Hematopoietic multipotent progenitor cell treated with erythropoietin and hydrocortisone succinate and interleukin-3 and kit ligand, for 15 days (in vitro differentiated cells): ENCODE measurements at places on chromosomes 7 and 10.

DNA sequence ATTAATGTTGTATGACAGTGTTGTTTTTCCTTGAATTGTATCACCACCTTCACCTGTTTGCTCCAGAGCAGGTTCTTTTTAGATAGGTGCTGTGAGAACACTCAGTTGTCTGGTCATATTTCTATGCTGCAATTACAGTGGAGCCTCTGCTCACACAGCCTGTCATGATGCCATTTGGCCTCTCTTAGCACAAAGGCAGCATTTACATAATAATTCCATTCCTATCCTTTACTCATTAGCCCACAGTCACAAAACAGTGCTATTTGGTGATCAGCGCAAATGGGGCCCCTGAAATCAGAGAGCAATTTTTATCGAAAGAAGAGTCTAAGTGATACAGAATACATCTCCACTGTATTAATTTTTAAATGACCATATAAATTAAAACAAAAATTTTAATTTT is 13.8 kb upstream of the DGKI start:
- no peak for DNase-seq

DNA sequence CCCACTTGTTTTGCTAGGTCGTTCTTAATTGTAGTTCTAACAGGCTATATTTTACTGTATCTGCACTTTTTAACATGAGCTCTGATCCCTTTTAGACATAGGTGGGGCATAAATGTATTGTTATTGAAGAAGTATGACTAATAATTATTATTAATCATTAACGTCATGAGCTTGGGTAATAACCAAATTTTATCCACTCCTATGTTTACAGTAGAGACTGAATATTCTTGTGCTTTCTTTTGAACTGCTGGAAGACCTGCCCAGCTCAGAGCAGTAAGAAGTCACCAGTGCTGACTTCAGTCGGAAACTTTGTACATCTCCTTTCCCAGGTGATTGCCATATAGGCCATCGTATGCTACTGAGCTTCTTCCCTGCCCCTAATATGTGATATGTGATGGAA is 18.7 kb downstream of the PKD2L1 start:
- DNase-seq: no peak

- DNase-seq: no peak
Measured at GRCh38 chr10:15360566-15360965, 10.5 kb downstream of the FAM171A1 start.

- DNase-seq: no peak
Measured at GRCh38 chr10:3294919-3295581, 122.5 kb upstream of the PITRM1 start.

DNA sequence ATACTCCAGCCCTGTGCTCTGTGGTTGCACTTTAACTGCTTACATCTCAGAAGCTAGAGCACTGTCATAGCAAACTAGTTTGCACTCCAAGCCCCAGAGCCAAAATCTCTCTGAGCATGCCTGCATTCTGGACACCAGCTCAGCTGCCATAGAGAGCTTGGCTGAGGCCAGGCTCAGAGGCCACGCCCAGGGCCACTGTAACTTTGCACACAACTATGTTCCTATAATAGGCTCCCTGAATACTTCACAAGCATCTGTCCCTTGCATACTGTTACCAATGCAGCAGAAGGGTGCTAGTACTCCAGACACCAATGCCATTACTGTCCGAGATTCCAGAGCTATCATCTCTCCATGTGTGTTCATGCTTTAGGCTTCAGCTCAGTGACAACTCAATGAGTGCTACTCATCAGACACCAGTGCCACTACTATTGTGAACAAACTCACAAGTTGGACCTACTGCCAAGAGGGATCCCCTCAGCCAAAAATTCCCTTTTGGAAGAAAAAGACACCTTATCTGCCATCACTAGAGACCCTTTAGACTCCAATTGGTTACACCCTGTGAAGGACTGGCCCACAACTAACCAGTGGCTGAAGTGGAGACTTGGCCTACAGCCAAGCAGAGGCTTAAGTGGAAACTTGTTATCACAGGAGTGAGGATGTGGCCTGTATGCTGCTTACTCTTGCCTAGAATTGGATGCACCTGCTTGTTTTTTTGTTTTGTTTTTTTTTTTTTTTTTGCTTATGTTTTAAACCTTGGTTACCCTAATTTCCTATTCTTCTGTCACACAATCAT is 211.6 kb upstream of the MAGI2 start:
- no peak for DNase-seq

DNA sequence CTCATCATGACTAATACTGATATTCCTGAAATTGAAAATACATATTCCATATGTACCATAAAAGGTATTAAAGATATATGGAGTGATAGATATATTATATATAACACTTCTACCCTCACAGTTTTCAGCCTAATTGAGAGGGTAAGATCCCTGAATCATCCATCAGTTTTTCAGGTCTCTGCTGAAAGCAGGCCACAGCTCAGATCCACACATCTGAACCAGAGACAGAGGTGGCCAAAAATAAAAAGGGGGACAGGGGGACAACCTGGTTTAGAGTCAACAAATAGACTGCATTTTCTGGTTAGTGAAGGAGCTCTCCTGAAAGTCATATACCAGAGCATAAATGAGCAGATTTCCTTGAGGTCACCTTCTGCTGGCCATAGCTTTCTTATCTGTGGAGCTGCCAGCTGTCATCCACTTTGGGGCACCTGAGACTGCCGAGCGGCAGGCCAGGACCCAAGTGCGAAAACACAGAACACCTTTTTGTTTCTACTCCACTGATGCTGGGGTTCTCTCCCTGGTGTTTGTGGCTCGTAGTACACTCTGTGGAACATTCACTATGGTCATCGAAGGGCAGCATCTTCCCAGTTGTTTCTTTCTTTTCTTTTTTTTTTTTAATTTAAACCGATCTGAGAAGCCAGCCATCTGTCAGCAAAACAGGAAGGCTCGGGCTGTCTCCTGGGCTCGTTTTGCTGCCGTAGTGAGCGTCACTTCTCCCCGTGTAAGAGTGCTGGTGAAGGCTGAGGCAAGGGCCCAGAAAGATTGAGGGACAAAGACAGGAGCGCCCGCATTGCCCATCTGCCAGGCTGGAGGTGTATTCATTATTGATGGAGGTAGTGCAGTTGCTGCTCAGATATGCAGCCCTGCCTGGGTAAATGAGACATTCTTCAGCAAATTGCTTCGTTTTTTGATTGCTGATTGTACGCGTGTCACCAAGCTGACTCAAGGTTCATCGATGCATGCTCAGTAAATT is 13.5 kb downstream of the IKZF1 start:
- DNase-seq: no peak

DNA sequence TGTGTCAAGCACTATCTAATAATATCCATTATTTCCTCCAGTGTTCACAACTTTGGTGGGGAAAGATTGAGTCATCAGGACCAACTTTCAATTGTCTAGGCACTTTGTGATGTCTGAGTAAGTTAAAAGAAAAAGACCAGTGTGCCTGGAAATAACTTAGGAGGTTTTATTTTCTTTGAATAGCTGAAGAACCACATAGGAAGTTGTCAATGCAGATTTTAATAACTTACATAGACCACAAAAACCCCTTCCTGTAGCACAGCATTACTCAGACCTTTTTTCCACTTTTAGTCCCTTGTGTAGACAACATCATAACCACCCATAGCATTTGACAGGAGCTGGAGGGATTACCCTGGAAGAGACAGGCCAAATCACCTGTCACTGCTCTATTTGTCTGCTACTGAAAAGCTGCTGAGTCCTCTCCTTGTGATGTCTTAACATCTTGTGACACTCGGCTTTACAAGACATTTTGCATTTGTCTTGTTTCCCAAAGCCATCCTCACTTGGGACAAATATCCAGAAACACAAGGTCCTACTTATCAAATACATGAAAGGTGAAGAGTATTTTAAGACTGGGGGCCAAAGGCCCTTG is 241.5 kb upstream of the PTER start:
- DNase-seq: no peak

DNA sequence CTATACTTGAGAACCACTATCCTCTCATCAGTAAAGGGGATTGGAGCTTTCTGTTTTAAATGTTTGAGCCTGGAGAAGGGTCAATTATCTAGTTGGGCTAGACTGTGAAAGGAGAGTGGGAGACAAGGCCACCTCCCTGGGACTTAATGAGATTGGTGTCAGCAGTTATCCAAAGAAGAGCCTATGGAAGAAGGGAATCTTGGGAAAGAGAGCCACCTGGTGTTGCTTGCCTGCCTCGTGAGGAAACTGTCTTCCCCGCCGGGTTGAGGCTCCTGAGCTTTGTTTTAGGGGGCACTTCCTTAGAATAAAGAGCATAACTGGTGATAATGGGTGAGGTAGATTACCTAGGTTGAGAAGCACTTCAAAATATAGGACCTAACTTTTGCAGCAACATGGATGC is 32.0 kb upstream of the ABCB4 start:
- no peak for DNase-seq

GRCh38 chr10:47165711-47166404 is 134.1 kb upstream of the GDF10 start:
- DNase-seq: no peak

DNA sequence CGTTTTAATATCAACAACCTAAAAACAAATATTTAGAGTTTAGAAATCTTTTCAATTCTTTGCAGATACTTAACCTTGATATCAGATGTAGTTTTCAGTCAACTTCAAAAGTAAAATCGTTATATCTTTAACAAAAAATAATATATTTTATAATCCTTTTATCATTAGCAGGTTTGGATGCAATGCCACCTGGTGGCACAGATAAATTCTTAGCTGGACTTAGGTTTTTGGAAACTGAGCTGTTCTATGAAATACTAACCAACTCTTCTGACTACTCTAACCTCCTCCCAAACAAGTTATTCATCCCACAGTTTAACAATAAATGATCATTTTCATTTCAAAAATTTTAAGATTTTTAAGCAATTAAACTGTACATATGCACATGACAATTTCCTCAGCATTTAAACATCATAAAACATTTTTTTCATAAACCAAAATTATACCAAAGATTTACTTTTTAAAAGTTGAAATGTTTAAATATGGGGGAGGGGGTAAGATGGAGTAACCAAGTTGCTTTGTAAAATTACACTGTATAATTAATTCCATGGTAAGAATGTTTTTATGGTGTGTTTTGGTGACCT is 56.9 kb downstream of the HIBADH start:
- no peak for DNase-seq

DNA sequence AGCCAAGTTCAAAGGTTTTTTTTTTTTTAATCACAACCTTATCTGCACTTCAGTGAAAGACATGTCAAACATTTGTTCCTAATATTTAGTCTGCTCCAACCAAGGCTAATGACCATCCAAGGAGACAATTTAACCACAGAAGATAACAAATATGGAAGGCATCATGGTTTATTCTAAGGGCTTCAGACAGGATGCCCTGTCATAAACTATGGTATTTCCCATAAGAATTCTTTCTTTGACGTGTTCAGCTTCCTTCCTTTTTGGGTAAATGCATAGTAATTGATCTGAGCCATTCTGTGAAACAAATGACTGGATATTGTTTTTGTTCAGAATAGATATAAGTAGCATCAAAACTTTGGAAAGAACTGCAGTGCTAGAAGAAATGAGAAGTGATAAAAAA is 326.5 kb upstream of the AOAH start:
- DNase-seq: no peak

- no peak for DNase-seq
Measured at GRCh38 chr10:112215342-112215774, 31.8 kb upstream of the GPAM start.

GRCh38 chr7:111852081-111852480 is 289.8 kb upstream of the IMMP2L start:
- no peak for DNase-seq

GRCh38 chr7:3880228-3880987 is 579.4 kb downstream of the SDK1 start:
- no peak for DNase-seq

GRCh38 chr7:42642699-42643098 is 269.2 kb downstream of the C7orf25 start:
- no peak for DNase-seq

DNA sequence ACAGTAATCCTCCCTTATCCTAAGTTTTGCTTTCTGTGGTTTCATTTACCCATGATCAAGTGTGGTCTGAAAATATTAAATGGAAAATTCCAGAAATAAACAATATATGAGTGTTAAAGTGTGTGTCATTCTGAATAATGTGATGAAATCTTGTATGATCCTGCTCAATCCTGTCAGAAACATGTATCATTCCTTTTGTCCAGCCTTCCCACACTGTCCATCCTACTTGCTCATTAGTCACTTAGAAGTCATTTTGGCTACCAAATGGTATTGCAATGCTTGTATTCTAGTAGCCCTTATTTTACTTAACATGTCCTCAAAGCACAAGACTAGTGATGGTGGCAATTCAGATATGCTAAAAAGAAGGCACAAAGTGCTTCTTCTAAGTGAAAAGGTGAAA is 1211.2 kb upstream of the SORCS1 start:
- no peak for DNase-seq

DNA sequence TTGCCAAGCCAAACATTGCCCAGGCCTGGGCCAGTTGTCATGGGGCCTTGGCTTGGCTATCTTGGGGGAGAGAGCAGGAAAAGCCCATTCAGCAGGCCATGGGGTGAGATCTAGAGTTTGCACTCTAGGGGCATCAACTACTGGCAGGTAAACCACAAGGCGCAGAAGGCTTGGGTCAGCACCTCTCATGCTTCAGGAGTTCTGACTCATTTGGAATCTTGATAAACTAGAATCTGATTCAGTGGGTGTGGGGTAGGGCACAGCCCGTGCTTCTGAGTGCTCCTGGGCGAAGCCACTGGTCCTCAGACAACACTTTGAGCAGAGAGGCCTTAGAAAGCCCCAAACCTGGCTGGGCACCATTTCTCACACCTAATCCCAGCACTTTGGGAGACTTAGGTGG is 81.1 kb downstream of the RGS10 start:
- DNase-seq: no peak

- peak; percentile 62 for DNase-seq
Measured at GRCh38 chr7:36303202-36304098, 86.2 kb upstream of the ANLN start.

DNA sequence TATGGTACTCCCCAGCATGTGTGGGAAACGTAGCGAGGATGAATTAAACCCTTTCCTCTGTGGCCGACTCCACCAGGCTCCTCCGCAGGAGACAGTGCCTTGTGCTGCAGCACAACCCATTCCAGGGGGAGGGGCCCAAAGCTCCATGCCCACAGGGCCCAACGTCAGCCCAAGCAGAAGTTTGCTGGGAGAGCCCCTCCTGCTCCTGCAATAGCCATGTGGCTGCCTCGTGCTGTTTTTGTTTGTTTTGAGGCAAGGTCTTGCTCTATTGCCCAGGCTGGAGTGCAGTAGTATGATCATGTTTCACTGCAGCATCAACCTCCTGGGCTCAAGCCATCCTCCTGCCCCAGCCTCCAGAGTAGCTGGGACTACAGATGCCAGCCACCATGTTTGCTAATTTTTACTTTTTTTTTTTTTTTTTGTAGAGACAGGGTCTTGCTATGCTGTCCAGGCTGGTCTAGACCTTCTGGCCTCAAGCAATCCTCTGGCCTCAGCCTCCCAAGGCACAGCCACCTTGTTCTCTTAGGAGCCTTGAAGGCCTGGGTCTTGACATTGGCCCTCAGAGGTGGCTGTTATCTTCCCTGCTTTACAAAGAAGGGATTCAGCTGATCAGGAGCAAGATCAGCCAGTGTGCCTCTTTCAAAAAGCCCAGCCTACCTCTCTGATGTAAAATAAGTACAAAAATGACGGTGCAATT is 102.8 kb downstream of the DYNC2I1 start:
- DNase-seq: no peak

DNA sequence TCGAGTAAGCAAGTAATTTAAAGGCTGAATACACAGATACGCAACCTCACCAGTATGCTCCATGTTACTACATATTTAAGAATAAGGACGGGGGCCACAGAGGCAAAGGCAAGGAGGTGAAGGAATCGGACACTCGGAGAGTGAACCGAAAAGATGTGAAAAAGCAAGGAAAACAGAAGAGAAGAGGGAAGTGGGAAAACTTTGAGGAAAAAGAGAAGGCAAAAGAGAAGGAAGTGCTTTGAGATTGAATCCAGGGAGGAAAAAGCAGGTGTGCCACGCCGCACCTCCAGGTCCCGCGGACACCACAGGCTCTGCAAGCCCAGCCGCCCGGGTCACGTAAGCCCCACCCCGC is 367 bp upstream of the AVL9 start:
- DNase-seq: no peak
